Stimulated activated CD4-positive, alpha-beta T cell treated with anti-CD3 and anti-CD28 coated beads, Interleukin-2, amount 100 ng/mL, for 24 hours (primary cell): ENCODE measurements at places on chromosomes 6 and 20.

DNA sequence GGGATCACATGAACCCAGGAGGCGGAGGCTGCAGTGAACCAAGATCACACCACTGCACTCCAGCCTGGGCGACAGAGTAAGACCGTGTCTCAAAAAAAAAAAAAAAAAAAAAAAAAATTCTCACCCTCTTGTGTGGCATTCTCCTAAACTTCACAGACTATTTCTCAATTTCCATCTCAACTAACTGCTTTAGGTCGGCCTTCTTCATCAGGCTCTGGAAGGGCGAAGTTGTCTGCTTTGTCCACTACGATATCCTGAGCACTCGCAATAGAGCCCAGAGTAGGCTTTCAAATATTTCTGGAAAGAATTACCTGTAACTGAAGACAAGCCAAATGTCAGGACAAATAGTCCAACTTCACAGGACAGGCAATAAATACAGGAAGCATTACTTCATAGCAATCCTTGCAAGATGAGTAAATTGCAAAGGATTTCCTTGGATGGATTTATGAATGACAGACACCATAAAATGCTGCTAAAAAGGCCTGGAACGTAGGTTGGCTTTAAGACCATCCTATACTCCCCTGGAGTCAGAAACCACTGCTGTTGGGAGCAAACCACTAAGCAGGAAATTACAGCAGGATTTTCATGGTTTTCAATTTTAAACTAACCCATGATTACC lies 116.3 kb upstream of the SLC2A12 start:
- DNase-seq, result no peak

DNA sequence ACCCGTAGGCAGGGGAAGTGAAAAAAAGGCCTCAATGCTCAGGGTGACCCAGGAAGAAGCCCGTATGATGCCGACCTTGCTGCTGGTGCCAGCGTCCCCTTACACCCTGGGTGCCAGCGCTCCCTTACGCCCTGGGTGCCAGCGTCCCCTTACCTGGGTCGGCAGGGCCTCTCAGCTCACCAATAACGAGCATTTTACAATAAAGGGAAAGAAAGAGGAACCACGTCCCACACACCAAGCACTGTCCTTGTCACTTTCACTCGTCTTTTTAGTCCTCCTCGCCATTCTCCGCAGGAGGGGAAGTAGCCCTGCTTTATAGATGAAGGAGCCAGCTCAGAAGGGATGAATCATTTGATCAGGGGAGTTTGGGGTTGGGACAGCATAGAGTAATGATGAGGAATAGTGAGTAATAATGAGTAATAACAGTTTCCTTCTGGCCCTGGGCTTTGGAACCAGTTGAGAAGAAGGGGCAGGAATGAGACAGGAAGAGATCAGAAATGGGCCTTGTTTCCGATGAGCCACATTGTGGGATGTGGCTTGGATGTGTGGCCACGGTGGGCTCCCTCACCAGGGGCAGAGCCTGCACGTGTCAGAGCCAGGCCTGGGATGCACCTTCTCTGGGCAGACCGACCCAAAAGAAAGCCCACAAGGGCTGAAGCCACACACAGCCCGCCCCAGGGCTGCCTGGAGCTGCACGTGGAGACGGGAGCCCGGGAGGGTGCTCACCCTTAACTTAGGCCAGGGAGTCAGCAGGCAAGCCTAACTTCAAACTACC lies 75.7 kb downstream of the SYNJ2 start:
- DNase-seq, result peak; percentile 53

DNA sequence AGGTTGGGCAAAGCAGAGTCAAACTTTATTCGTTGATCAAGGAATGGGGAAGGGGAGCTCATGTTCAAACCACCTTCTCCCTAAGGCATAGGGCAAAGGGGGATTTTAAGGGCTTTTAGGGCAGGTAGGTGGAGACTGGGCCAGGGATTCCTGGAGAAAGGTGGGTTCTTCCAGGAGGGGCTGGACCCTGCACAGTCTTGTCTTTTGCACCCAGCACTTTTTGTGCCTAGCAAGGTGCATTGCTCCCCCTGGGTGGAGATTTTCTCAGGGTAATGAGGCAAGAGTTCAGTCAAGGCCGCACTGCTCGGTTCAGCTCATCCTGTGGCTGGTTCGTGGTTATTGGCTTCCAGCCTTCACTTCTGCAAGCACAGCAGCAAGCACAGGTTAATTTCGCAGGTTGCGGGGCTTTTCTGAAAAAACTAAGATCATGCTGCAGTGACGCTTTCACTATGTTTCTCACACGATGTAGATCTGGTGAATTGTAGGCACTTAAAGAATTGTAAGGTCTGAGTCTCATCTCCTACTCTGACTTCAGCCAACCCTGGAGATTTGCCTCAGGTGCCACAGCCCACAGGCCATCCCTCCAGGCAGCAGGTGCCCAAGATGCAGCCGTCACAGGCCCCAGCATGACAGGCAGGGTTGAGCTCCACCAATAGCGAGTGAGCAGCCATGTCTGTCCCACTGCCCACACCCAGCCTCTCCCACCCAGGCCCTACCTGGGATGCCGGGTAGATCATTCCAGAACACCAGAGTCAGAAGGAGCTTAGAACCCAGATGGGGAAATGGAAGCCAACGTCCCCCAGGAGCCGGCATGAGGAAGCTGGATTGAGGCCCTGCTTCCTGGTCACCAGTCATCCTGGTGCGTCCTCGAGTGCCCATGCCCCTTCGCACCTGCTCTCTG lies 37.1 kb downstream of the SUN5 start:
- DNase-seq, result peak; percentile 40

DNA sequence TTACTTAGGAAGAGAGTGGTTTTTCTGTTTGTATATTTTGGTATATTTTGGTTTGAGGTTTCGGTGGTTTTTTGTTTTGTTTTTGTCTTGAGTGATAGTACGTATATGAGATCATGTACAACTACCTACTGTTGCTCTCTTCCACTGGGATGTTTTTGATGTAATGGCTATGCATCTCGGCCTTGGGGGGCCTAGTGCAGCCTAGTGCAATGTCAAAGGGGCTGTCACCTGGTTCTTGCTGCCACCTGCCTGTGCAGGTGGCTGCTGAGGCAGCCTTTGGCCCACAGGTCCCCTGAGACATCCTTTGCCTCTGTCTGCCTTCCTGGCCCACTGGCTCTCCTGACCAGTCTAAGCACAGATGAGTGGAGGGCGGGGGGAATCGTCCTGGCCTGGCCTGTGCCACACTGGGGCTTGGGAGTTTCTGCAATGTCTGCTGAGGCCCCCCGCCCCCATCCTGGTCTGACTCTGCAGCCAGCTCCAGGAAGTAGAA lies 546.6 kb downstream of the CD83 start:
- DNase-seq, result no peak

DNA sequence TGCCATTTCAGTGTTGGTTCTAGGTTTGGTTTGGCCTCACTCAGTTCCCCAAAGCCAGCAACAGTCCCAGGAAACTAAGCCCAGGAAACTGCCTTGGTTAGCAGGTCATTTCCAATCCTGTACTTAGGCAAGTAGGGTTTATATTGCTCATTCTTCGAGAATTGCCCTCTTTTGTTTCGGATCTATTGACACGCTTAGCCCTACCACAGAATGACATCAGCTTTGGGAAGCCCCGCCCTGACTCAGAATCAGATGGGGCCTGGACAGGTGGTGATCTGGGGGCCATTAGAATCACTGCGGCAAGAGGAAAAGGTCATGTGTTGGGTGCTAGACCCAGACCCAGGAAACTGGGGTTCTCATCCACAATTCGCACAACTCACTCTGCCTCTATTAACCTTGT lies 578.2 kb downstream of the QKI start:
- no peak for DNase-seq

DNA sequence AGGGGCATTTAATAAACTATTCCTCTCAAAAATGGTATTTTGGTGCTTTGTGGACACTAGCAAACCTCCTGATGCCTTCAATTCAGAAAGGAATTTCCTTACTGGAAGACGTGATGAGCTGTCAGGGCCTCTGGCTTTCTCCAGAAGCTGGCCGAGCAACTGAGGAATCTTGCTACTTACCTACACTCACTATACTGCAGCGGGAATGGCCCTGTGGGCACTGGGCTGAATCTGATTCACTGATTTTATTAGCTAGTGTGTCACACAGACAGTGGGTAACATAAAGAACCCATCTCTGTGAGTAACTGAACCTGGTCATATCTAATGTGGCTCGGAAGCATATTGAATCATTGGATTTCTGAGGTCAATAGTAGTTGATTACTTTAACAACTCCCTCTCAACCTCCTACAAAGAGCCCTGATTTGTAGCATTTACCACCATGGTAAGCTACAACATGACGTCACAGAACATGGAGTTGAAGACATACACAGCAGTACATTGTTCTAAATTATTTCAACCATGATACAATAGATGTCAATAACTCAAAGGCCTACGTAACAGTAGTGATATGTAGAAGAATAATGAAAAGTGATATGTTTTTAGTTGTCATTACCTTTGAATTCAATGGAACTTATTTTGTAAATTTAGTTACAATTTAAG lies 232.1 kb downstream of the SYNE1 start:
- no peak for DNase-seq

DNA sequence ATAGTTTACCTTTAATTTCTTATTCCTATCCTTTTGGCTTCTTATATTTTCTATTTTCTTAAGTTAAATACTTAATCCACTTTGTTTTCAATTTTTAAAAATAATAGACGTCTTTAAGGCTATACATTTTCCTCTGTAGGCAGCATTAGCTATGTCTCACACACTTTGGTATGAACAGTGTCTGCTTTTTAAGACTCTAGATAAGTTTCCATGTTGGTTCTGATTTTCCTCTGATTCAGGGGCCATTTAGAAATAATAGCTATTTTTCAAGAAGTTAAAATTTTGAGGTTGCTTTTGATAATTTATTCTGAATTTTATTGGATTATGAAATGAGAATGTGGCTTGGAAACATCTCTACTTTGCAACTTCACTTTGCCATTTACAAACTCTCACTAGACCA lies 54.3 kb upstream of the PTGIS start:
- DNase-seq, result no peak

GRCh38 chr6:140684776-140685550 lies 1310.5 kb upstream of the CITED2 start:
- no peak for DNase-seq

DNA sequence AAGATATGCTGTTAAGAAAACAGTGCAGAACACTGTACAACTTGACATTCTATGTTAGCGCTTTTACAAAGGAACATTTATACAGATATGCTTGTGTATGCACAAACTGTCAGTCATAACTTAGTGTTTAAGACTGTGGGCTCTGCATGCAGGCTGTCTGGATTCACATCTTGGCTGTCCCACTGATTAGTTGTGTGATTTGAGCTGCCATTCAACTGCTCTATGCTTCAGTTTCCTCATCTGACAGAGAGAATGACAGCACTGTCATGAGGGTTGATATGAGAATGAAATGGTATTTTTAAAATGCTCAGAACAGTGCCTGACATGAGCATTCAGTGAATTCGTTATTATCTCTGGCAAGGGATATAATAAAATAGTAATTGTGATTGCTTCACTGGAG lies 8.7 kb downstream of the SLC25A27 start:
- DNase-seq, result no peak

DNA sequence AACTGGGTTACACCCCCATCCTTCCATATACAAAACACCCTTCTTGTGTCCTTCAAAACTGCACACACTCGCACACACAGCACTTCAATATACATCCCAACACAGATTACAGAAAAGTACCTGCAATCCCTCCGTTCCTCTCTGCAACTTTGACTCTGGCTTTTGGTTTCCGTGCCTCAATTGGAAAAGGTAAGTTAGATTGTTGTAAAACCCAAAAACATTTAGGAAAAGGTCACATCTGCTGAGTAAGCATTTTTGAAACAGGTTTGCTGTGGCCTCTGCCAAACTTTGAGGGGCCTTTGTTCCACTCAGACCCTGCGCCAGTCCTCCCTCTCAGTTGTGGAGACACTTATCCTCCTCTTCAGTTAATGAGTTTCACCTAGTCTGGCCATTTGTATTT lies 4.2 kb downstream of the NKX2-4 start:
- DNase-seq, result no peak

- DNase-seq, result no peak
These were observed 89.5 kb downstream of the DLL1 start for GRCh38 chr6:170201361-170201760.

DNA sequence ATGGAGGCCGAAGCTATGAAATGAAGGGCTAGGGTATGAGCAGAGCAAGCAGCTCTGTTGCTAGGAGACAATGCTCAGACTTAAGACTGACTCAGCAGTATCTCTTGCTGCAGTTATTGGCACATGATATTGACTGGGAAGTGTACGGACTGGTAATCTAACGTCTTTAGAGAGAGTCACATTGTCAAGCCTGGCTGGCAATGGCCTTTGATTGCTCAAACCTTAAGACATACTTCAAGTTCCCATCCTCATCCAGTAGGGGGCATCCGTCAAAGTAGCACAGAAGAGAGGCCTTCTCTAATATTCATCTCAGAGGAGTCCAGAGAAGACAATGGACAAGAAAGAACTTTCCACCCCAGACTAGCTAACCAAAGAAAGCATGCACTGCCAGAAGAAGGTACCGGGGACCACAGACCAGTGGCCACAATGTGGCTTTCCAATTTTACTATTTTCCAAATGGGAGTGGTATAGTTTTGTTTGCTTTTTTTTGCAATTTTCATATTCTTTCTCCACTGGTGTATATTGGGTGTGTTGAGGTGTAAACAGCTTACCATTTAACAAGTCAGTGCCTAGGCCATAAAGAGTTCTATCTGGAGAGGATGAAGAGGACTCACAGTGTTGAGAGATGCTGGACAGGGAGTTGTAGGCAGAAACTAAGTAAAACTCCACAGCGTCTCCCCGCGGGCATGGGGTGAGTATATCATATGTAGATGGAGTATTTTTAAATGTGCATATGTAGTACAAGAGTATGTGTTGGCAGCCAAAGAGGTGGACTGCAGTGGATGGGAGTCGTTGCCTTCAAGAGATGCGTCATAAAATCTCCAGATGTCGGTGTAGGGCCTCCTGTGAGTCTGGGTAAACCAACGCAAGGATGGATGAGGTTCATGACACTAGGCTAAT lies 36.7 kb downstream of the LRFN2 start:
- no peak for DNase-seq

DNA sequence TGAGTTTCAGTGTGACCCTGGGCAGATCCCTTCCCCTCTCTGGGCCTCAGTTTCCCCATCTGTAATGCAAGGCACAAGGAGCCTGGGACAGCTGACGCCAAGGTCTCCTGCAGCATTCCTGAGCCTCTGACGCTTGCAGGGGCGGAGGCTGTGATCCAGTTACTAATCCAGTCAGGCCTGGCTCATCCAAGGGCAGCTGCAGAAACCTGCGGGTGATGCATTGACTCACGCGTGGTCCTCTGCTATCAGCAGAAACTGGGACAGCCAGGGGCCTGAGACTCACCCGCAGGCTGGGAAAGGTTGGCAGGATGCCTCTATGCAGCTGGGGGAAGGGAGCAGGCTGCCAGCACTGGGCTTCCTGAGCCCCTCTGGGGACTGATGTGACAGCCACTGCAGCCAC lies 65.0 kb upstream of the SIRPA start:
- no peak for DNase-seq

DNA sequence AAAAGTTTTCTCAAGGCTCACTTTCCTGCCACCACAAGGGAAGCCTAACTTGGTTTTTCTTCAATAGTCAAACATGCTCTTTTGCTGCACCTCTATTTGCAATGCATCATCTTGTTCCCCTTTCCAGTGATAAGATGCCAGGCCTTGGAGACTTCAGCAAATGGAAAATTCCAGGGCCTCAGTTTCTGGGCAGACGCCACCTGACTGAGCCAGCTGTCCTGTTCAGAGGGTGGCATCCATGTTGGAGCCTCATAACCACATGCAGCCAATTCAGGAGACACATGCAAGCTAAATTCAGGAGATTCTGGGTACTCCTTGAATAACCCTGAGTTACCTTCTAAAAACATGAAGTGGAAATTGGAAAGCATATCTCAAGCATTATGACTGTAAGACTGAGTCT lies 285.6 kb upstream of the RNF24 start:
- DNase-seq, result no peak

- no peak for DNase-seq
These were observed 93.7 kb downstream of the MAP3K4 start for GRCh38 chr6:161085246-161085645.

- DNase-seq, result no peak
These were observed 7.0 kb downstream of the BPIFB2 start for GRCh38 chr20:33014336-33015113.
